Hepatocyte (in vitro differentiated cells): ENCODE measurements at places on chromosomes 7 and 10. TPM values are rescaled to one million over a fixed set of nuclear protein-coding genes. Genes with fewer than 3 reads are reported as not detected.

ECD gene
- 30.1 and 30.5 TPM in 2 replicates for total RNA-seq

SLC13A4 gene
- total RNA-seq: 0.13 TPM in 1 of 2 replicates, not detected in the other

MUC3A gene
- total RNA-seq: 1.9 and 4.9 TPM in 2 replicates

MSMB gene
- total RNA-seq: 2.2 and 2.7 TPM in 2 replicates

MCM10 gene
- 2.7 and 3.1 TPM in 2 replicates for total RNA-seq

CLRN3 gene
- 49.0 and 52.8 TPM in 2 replicates for total RNA-seq
